ENCODE measurements at places on chromosomes 4 and X.
A peak's percentile ranks its signal among the peaks of the same experiment; 100 is the strongest.

DNA sequence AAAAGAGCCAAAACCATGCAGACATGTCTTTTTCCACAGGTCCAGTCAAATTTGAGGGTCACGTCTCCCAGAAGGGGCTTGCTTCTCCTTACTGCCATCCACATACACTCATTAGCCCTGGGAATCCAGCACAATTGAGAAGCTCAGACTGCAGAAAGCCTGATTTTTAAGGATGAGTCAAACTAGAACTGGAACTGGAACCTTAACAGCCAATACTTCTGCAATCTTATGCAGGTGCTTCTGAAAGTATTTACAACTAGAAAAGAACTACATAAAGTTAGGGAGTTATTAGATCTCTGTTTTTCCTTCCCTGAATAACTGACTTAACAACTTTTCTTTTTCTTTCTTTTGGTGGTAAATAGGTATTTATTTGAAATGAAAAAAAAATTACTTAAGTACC, 86.3 kb downstream of the CDS1 start:
- no peak for DNase-seq

GRCh38 chr4:3791910-3792542, 25.8 kb downstream of the ADRA2C start:
- DNase-seq: peak; percentile 41

GRCh38 chr4:8840816-8841455, 30.7 kb downstream of the HMX1 start:
- DNase-seq: no peak

DNA sequence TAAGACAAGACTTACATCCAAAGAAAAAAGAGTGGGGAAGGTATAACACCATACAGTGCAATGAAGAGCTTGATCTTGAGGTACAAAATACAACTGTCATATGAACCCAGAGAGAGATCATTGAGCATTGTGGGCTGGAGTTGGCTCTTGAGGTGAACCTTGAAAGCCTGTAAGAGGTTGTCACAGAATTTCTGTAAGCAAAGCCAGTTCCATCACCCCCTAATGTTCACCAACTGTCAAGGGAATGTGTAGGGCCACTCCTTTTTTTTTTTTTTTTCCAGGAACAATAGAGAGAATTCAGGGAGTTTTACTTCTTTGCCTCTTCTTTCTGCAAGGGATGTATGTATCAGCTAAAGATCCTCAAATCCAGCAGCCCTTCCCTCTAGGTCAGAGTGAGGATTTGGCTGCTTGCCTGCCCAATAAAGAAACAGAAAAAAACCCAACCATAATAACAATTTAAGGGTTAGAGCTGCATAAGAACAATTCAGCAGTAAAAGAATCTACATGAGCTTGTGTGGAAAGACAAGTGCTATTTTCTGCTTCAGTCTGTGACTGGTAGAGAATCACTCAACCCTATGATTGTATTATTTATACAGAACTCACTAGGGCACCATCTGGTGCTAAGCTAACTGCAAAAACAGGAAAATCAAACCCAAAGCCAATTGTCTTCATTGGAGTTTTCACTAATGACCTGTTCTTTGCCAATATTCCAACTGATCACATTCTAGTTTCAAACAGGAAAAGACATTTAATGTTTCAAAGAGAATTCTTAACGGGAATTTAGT, 217.5 kb upstream of the TEX13C start:
- no peak for DNase-seq

- DNase-seq: no peak
These were observed 561.3 kb upstream of the GRIA3 start for GRCh38 chrX:122622795-122623194.

All from HT-29 (cell line).